ENCODE measurements at places on chromosomes 7 and 10.
A peak's percentile ranks its signal among the peaks of the same experiment; 100 is the strongest.

DNA sequence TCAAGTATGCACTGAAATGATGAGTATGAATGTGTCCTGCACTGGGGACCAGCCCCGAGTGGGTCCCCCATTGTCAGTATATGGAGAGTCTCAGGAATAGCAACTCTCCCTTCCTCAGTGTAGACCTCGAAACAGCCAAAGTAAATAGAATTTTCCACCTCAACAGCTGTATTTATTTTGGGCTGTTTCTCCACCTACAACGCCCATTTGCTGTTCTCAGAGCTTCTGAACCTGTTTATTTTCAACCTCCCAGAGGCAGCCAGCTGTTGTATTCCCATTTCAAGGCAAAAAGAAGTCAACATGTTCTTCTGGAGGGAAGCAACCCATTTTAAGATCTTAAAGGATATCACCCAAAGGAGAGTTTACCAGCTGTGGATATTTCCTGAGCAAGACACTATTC, 59.6 kb upstream of the BICC1 start:
- DNase-seq: no peak

DNA sequence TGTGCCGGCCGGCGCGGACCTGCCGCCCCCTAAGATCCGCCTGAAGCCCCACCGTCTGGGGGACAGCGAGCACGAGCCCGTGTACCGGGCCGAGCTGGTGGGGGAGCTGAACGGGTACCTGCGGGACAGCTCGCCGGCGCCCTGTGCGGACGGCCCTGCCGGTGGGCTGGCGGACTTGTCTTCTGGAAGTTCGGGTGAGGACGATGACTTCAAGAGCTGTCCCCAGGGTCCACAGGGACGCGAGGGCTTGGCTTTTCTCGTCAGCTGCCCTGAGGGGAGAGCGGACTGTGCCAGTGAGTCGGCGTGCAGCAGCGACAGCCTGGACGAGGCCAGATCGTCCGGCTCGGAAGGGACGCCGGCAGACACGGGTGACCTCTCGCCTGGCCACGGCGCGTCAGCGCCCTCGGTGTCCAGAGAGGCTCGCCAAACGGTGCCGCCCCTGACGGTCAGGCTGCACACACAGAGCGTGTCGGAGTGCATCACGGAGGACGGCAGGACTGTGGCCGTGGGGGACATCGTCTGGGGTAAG, 8.5 kb downstream of the PWWP2B start:
- DNase-seq: no peak

GRCh38 chr7:23712368-23713284, 2.6 kb downstream of the STK31 start:
- no peak for DNase-seq

DNA sequence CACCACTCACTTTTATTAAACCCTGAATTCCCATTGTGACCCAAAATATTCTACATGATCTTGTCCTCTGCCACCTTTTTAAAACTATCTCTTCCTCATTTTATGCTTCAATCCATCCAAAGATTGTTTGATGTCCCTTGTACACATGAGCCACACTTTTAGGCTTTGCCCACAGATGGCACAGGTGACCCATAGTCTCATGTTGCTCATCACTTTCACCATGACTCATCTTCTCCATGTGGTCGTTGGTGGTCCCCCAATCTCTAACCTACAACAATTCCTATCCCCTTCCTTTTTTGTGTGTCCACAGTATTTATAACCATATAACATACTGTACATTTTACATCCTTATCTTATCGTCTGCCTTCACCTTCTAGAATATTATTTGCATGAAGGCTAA, 271.5 kb upstream of the ZWINT start:
- no peak for DNase-seq

DNA sequence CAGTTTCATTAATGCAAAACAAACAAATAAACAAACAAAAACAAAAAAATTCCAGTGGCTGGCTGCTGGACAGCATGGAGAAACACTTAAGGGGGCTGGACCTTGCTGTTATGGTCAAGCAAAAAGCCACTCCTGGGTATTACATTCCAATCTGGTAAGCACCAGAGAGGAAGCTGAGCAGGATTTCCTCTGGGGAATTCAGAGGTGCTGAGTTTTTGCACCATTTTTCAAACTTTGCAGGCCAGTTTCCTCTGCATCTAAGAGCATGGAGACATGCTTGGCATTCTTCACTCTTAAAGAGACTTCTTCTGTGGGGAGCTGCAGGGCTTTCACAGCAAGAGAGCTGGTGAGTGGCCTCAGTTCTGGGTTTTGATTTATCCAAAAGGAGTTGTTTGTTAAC, 84.5 kb downstream of the FZD1 start:
- no peak for DNase-seq

GRCh38 chr7:77930496-77930895, 131.9 kb downstream of the PHTF2 start:
- no peak for DNase-seq

DNA sequence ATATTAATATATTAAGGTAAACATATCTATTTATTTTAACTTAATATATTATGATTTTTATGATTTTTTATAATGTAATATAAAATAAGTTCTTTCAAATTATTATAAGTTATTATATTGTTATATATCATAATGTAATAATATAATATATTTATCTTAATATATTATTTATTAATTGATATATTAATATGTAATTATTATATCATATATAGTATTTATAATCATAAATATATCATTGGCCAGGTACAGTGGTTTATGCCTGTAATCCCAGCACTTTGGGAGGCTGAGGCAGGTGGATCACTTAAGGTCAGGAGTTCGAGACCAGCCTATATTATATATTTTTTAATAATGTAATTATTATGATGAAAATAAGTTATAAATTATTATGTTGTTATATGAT, 118.1 kb downstream of the MPP7 start:
- DNase-seq: no peak

GRCh38 chr7:116182023-116182422, 28.3 kb upstream of the TES start:
- no peak for DNase-seq

DNA sequence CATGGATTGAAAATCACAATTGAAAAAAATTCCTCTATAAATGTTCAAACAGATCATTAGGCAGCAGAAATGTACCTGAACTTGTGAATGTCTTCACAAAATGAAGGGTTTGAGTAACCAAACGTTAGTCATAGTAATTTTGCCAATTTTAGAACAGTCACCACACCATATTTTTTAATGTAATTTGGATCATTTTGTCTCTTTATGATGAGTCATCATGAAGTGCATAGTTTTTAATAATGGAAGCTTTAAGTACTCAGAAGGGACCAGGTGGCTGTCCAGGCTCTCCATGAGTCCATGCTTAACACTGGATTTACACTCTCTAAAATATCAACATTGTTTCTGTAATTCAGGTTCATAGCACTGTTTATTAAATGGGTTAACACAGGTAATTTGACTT, 219.2 kb downstream of the ETV1 start:
- no peak for DNase-seq

DNA sequence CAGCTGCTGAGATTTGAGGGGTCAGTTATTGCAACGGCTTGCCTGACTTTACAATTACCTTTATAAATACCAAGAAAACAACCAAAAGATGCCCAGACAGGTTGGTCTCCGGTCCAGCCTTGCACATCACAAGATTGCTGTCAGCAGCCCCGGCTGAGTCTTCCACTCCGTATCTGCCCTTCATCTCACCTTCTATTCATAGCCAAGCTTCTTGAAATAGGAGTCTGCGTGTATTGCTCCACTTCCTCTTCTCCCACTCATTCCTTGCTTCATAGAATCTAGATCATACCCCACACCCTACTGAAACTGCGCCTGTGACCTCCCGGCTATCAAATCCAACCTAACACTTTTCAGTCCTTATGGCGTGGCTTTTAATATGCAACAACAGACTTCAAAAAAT, 31.1 kb upstream of the USP6NL start:
- DNase-seq: no peak

DNA sequence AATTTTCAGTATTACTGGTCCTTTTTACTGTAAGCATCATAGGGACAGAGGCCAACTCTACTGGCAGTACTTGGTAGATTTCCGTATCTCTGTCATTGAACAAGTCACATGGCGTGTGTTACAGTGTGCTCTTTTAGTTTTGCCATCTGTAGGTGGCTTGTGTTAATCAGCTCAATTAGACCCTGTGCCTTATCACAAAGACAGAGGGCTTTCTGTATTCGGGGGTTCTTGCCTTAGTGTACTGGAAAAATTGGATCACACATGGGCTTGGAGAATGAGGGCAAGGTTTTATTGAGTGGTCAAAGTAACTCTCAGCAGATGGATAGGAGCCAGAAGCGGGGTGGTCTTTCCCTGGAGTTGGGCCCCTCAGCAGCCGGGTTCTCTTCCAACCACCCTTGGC, 21.3 kb upstream of the LRGUK start:
- no peak for DNase-seq

GRCh38 chr10:7577176-7577575, 89.6 kb downstream of the ITIH5 start:
- DNase-seq: no peak

GRCh38 chr7:150629347-150629746, 2.8 kb downstream of the GIMAP6 start:
- DNase-seq: no peak

- DNase-seq: peak; percentile 14
Observed at GRCh38 chr7:155296788-155297516, 726 bp upstream of the INSIG1 start.

- no peak for DNase-seq
Observed at GRCh38 chr7:30976381-30976780, 12.6 kb downstream of the GHRHR start.

- DNase-seq: no peak
Observed at GRCh38 chr10:71211775-71212317, 524 bp upstream of the UNC5B start.

DNA sequence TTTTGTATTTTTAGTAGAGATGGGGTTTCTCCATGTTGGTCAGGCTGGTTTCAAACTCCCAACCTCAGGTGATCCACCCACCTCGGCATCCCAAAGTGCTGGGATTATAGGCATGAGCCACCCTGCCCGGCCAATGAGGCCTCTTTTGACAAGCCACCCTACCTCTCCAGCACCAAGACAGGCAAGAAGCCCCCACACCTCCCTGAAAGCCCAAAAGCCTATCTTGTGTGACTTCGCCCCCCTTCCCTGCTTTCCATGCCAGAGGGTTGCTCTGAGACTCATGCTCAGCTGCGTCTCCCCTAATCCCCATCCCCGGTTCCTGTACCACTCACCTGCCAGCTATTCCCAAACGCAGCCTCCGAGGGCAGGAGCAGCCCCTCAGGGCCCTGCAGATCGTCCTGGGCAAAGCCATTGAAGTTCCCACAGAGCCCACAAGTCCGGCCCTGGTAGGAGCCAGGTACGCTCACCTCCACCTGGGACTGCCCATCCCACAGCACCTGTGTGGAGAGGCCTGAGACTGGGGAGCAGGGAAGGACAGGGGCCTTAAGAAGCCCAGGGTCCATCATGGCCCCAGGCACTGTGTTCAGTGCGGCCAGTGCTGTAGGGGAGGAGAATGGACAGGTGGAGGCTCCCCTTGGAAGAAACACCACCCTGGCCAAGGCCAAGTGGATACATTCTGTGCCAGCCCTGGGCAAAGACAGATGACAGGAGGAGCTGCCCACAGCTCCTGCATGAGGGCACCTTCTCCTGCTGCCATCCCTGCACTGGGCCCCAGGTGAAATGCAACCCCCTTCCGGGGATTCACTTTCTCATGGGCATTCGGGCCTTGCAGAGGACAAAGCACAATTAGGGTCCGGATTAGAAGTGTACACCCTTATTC, 15.8 kb downstream of the ATP6V1F start:
- no peak for DNase-seq

GRCh38 chr7:36272211-36272566, 117.5 kb upstream of the ANLN start:
- no peak for DNase-seq

- no peak for DNase-seq
Observed at GRCh38 chr7:134618756-134619530, 27.7 kb upstream of the BPGM start.

DNA sequence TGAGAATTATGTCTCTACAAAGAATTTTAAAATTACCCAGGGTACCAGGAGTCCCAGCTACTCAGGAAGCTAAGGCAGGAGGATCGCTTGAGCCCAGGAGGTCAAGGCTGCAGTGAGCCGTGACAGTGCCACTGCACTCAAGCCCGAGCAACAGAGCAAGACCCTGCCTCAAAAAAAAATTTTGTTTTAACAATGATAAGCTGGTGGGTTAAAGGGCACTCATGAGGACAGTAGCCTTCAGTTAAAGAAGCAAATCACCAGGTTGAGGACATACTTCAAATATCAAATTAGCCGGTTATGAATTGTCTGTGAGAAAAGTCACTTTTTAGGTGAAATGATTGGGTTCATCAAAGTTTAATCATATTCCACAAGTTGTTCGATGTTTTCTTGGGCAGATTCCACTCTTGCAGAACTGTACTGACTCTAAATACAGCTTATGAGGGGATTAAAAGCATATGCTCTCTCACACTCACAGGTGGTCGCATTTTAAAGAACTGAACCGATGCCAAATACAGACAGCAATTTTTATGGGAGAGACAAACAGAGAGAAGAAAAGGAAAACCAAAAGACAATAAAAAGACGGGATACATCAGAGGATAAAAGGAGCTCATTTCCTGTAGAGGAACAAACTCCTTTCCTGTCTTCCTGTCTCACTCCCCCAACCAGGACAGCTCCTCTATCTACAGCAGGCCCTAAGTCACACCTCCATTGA, 582.8 kb upstream of the NRP1 start:
- DNase-seq: no peak

- no peak for DNase-seq
Observed at GRCh38 chr10:104293781-104294321, 24.9 kb downstream of the GSTO2 start.

DNA sequence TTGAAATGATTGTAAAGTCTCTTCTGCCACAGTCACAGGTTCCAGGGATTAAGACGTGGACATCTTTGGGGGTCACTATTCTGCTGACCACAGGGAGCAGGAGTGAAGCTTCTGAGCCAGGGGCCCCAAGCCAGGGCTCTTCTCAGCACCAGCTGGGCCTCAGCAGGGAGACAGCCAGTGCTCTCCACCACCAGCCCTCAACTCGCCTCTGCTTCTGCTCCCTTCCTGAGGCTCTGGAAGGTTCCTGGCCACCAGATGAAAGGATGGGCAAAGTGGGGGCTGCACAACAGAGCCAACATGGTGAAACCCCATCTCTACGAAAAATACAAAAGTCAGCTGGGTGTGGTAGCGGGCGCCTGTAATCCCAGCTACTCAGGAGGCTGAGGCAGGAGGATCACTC, 11.2 kb upstream of the CRYGN start:
- no peak for DNase-seq

- DNase-seq: no peak
Observed at GRCh38 chr10:47243791-47244190, 56.2 kb upstream of the GDF10 start.

DNA sequence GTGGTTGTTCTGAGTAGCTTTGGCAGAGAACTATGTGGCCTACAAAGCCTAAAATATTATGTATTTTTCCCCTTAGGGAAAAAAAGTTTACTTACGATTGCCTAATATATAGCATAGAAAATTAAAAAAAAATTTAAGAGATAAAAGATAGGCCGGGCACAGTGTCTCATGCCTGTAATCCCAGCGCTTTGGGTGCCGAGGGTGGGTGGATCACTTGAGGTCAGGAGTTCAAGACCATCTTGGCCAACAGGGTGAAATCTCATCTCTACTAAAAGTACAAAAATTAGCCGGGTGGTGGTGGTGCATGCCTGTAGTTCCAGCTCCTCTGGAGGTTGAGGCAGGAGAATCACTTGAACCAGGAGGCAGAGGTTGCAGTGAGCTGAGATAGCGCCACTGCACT, 439.2 kb upstream of the KLF6 start:
- no peak for DNase-seq

All from left renal pelvis (tissue), 4 donors.